ENCODE measurements at places on chromosomes 11 and 22.

GRCh38 chr22:32775957-32776356 lies 25.5 kb upstream of the TIMP3 start:
- no peak for DNase-seq

DNA sequence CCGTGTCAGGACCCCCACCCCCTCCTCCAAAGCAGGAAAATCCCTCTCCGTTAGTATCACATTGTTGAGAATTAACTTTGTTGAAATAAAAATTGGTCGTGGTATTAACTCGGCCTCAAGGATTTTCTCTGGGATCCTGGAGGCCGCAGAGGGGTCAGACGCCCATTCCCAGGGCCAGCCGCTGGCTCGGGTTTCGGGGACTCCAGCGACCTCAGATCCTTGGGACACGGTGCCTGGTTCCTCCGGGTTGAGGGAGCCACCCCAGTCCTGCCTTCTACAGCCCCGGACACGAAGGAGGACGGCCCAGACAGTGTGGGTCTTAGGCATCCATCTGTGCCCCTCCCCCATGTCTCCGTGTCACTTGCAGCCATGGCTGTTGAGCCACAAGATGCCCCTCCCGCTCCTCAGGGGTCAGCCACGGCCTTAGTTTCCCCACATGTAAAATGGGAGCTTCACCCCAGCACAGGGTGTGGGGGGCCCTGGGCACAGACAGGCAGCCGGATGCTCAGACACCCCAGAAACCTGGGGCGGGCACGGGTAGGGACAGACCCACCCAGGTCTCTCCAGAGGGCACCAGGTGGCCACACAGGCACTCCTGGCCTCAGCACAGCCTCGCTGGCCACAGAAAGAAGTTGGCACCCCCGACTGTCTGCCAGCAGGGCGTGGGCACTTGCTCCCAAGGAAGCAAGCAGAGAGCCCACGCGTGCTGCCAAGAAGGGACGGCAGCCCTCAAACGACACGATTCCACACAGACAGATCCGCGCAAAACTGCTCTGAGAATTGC lies 15.5 kb downstream of the GP1BB start:
- DNase-seq: no peak

DNA sequence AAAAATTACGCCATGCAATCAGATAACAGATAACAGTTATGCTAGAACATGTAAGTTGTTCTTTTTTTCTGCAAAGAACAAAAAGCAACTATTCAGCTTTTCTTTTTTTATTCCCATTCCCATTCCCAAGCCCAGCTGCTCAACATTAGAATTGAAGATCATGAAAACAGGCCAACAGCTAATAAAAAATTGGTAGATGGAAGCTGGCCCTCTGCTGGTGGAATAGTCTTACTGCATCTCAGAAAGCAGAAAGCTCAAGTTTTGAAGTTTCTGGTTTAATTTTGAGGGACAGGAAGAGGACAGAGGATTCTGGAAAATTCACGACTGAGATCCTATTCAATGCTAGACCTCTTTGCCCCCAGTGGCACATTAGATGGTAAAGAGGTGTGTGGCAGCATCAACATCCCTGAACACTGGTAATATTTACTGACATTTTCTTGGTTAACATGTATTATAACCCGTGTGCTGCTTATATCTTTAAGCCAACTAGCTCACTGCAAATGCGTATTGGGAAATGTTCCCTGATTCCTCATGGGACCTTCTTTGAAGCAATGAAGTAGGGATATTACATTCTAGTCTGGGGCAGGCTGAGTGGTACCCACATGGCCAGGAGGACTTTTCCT lies 591.2 kb downstream of the OPCML start:
- no peak for DNase-seq

DNA sequence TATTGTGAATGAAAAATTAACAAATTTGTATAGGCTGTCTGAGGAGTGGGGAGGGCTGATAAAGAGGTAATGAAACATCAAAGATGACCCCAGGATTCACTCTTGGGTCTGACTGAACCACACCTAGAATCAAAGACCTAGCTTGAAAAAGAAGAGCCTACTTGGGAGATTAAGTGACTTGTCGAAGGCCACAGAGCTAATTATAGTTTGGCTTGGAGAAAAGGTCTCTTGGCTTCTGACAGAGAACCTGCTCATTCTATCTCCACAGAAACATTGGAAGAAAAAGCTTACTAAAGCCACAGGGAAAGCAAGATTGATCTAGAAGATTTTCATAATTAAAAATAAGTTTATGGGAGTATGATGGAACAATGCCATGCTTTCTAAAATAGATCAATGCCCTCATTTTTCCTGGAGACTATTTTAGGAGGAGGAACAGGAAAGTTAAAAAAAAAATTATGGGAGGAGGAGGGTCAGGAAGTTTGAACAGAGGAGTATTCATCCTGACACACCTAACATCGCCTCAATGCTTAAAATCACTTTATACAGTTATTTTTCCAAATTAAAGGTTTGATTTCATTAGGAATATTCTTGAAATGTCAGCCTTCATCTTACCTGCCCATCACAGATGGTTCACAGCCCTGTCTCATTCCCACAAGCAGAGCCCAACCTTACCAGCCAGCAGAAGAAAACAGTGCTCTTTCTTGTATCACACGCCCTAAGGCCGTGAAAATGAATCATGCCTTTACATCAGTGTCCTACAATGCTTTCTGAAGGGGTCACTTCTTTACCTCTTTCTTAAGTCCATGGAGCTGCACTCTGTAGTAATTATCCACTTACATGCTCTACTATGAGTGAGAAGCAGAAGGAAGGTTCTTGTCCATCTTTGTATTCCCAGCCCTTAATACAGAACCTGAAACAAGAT lies 231.1 kb upstream of the MPPED2 start:
- DNase-seq: no peak

GRCh38 chr22:22003233-22003632 lies 20.6 kb upstream of the TOP3B start:
- DNase-seq: no peak

GRCh38 chr11:73229321-73229895 lies 11.3 kb downstream of the P2RY2 start:
- no peak for DNase-seq

DNA sequence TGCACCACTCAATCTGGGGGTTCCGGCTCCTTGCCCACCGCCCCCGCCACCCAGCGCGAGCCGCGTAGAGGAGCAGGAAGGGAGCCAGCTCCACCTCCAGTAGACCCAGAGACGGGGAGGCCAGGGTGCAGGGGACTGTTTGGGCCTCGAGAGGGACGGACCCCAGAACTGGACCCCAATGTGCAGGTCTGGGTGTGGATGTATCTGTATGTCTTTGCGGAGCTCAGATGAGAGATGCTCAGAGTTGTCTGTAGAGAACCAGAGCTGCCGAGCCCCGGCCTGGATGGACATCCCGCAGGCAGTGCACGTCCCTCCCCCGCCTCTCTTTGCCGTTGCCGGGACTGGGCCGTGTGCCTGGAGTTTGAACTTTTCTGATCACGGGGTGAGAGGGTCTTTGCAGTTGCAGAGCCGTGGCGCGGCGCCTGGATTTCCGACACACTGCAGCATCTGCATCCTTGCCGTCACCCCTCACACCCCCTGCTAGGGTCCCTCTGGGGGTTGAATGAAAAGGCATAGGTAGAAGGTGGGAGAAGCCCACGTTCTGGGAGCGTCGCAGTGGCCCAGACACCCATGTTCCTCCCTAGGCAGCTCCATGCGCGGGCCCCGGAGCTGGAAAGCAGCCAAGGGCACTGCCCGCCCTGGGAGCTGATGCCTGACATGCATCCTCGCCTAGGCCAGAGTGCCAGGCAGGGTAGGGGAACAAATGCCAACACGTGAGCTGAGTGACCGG lies 105.2 kb downstream of the KCNQ1 start:
- DNase-seq: no peak

DNA sequence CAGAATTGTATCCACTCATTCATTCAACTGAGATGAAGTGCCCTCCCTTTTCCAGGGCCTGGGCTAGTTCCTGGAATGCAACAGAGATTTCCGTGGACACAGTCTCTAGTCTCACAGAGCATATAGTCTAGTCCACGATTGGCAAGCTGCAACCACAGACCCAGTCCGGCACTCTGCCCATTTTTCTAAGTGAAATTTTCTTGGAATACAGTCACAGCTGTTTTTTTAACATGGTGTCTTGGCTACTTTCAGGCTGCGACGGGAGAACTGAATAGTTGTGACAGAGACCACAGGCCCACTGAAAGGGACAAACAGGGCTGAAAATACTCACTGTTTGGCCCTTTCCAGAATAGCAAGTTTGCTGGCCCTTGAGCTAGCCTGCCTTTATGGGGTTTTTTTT lies 29.2 kb downstream of the ALG12 start:
- DNase-seq: no peak

- no peak for DNase-seq
Observed at GRCh38 chr11:12122083-12122482, 11.7 kb downstream of the MICAL2 start.

GRCh38 chr22:46994265-46994664 lies 231.8 kb downstream of the TBC1D22A start:
- DNase-seq: no peak

DNA sequence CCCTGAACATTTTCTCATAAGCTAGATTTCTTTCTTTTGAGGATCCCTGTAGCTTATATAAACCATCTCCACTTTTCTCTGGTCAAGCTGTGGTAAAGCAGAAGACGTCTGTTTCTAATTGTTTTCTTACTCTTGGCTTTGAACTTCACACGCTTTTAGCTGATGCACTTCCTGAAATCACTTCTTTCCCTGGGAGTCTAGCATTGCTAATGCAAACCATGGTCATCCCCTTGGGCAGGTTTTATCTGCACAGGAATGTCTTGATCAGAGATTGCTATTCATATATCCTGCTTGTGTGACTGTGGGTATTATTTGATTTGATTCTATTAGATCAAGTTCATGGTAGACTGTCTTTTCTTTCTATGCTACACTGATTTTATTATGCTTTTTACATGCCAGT lies 199.2 kb upstream of the POU2AF2 start:
- DNase-seq: no peak

DNA sequence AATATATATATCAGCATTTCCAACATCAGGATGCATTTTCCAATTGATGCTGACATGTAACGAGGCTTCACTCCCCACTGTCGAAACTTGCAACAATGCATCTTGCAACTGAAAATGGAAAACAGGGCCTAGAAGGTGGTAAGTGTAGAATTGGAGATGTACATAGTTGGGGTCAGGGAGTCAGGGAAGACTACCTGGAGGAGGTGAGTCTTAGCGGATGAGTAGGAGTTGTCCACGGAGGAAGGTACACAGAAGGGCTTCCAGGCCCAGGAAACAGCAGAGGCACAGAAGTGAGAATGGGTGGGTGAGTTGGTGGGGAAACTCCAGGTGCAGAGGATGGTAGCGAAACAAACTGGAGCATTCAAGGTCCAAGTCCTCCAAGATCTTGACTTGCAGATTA lies 2.0 kb upstream of the GRK2 start:
- no peak for DNase-seq

DNA sequence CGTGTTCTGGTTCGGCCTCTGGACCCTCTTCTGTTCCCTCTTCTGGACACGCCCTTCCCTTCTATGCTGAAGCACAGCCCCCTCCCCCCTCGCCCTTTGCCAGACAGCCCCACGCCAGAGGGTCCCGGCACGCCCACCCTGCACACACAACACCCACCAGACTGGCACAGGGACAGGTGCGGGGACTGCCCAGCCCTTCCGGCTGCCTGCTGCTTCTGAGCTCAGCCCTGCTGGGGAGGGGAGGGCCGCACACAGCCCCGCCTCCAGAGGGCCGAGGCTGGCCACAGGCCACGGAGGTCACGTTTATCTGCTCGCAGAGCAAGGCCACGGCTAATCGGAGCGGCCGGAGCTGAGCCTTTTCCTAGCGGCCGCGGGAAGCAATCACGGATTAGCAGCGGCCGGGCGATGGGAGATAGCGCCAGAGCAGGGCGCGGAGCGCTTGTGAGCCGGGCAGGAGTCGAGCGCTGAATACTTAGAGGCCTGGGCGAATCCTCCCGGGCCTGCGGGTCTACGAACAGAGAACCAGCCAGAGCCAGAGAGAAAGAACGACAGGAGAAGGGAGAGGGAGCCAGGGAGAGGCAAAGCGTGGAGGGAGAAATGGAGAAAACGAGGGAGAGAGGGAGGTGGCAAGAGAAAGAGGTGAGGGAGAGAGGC lies 21.5 kb downstream of the OTUB1 start:
- peak; percentile 64 for DNase-seq

GRCh38 chr11:1307163-1307870 lies 2.1 kb downstream of the TOLLIP start:
- DNase-seq: no peak

- no peak for DNase-seq
Observed at GRCh38 chr22:20225693-20225966, 42.5 kb downstream of the RTN4R start.

- peak; percentile 78 for DNase-seq
Observed at GRCh38 chr22:25110846-25111578, 88.6 kb upstream of the CRYBB3 start.

DNA sequence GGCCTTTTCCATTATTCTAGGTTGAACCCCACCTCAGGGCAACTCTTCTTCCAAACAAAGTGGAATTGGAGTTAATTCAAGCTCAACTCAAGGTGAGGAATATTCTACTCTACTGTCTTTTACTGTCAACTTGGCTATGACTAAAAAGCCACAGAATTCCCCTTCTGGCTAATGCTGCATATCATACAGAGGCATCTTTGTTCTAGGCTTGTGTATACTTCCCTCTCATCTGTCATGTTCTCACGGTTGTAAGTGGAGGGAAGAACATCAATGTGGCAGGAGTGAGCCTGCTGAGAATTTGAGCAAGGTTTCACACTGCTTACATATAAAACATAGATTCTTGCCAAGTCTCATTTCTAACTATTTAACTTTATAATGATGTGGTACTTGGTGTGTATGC lies 921.4 kb upstream of the CNTN5 start:
- DNase-seq: no peak

GRCh38 chr11:13110145-13110544 lies 101.0 kb downstream of the RASSF10 start:
- no peak for DNase-seq

DNA sequence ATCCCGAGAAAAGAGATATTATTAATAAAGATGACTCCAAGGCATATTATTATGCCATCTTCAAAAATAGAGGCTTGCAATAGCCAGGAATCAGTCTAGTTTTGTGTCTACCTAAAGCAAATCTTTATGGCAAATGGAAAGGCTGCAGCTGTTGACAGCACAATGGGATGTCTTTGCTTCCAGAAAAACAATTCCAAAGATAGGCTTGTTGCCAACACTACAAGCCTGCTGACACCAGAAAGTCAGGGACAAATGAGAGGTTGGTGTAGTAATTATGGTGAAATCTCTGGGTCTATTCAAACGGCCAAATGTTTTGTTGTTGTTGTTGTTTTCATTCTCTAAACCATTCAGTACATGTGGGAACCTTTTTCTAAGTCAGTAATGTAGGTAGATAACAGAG lies 101.8 kb downstream of the LUZP2 start:
- no peak for DNase-seq

DNA sequence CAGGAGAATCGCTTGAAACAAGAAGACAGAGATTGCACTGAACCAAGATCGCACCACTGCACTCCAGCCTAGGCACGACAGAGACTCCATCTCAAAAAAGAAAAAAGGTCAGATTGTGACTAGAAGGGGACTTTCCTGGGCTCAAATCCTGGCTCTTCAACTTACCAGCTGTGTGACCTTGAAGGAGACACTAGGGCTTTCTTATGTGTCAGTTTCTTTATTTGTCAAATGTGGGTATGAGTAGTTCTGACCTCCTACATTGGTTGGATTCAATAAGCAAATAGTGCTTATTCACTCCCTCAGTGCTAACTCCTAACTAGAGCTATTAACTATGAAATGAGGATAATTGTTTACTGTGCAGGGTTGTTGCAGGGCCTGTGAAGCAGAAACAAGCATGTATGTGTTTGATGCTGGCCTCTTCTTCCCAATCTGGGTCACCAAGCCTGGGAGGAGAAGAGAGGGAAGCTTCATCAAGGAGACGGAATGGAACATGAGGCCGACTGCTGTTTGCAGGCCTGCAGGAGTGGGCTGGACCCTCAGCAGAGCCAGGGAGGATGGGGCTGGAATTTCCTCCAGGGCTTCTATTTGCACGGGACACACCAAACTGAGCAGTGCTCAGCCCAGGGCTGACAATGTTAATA lies 22.5 kb downstream of the RHOD start:
- no peak for DNase-seq
